ENCODE measurements at places on chromosomes 12 and 14.

GRCh38 chr12:38776647-38777046 lies 128.7 kb downstream of the CPNE8 start:
- DNase-seq: peak; percentile 29

- DNase-seq: no peak
These were observed 10.3 kb upstream of the OAS3 start for GRCh38 chr12:112927925-112928324.

GRCh38 chr14:102853648-102854047 lies 68.8 kb upstream of the AMN start:
- no peak for DNase-seq

- DNase-seq: no peak
These were observed 240.1 kb upstream of the ARHGAP5 start for GRCh38 chr14:31837031-31837430.

DNA sequence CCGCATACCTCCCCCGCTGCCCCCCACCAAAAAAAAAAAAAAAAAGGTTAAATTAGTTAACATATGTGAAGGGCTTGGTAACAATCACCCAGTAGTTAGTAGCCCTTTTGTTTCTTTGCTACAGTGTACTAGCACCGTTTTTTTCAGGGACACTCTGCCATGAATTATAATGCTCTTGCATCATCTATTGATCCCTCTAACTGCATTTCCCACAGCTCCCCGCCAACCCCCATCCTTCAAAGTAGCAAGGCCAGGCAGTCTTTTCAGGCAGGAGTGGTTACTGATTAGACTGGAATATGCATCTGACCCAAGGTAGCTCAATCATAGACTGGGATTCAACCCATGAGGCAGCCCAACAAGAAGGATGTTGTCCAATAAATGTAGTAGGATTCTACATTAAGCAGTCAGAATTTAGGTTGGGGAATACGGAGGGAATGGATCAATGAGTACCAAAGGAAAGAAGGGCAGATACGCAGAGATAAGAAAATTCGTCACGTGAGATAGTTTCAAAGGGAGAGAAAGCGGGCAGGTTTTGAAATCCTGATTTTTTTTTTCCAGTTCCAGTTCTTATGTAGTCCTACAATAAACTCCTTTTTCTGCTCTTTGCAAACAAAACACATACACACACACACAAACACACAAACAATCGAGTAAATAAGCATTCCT lies 39.8 kb upstream of the CRACR2A start:
- no peak for DNase-seq

- peak; percentile 87 for DNase-seq
These were observed 99.2 kb downstream of the SCARB1 start for GRCh38 chr12:124764451-124764850.

- DNase-seq: peak; percentile 3
These were observed 527.2 kb downstream of the NRXN3 start for GRCh38 chr14:78697341-78697740.

DNA sequence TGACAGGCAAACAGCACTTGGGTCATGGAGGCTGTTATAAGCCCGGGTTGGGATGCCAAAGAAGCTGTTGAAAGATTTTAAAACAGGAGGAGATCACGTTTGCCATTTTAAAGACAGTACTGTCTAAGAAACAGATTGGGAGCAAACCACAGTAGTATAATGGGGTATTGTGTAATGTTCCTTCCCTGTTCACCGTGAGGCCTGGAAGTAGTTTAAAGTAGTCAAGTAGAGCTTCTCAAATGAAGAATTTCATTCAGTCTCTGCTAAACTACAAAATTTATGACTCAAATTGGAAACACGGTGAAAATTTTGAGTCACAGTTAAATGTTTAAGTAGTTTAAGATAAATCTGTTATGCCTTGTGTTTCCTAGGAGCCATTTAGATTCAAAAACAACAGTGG lies 35.8 kb downstream of the ATP2A2 start:
- DNase-seq: peak; percentile 92

DNA sequence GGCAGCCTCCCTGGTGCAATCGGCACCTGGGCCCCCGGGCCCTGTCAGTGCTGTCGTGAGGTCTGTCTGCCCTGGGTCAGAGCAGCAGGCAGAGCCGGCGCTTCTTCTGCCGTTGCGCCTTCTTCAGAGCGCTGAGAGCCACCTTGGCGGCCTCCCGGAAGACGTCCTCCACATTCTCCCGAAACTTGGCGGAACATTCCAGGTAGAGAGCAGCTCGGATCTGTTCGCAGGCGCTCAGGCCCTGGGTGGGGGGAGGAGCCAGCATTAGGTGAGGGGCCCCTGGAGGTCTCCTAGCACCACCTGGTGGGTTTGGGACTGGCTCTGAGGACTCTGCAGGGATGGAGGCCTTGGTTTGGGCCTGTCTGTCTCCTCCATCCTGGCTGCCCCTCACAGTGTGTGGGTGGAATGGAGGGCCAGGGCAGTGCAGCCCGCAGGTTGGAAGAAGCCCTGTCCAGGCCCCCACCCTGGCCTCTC lies 14.0 kb downstream of the RHOF start:
- no peak for DNase-seq

- no peak for DNase-seq
These were observed 13.9 kb downstream of the MFAP5 start for GRCh38 chr12:8648576-8649205.

GRCh38 chr12:5210179-5210922 lies 166.7 kb downstream of the KCNA5 start:
- no peak for DNase-seq
